T-helper 1 cell (primary cell): ENCODE measurements at places on chromosomes 11 and 22.

DNA sequence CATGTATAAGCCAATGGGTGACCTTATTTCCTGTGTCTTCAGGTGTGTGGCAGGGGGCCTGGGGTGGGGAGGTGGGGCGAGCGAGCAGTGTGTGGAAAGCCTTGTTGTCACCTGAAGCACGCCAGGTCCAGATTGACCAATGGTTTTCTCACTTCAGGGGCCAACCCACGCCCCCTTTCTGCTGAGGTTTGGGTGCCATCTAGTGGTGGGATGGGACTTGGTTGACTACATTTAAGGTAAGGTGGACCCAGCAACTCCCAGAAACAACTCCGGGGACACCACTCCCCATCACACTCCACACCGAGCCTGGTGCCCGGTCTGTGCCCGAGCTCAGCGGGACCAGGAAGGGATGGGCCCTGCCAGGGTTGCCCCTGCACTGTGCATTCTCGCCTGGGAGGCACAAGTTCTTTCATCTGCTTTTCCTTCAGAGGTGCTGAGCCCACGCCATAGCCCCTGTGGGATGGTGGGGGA is 40.0 kb downstream of the TPCN2 start:
- DNase-seq: no peak

DNA sequence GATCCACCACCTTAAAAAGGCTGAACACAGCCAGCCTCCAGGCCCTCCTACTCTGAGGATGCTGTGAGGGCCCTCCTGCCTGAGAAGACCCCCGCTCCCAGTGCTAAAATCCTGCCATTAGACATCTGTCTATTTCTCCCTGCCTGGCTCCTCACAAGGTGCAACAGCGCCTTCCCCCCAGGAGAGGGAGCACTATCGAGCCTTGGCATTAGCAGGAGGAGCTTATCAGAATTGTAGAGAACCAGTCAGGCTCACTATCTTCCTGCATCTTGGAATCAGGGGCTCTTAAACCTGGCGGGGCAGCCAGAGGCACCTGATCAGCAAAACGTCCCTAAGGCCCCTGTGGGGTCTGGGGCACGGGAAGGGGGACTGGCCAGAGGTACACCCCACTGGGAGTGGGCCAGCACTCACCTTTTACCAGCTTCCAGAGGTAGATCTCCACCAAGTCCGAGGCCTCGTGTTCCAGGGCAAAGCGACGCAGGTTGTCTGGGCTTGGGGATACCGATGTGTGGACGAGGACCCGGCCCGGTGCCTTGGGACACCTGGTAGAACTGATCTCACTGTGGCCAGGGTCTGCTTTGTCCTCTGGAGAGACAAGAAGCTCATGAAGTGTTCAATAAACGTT is 28.7 kb downstream of the CHRDL2 start:
- peak; percentile 41 for DNase-seq

DNA sequence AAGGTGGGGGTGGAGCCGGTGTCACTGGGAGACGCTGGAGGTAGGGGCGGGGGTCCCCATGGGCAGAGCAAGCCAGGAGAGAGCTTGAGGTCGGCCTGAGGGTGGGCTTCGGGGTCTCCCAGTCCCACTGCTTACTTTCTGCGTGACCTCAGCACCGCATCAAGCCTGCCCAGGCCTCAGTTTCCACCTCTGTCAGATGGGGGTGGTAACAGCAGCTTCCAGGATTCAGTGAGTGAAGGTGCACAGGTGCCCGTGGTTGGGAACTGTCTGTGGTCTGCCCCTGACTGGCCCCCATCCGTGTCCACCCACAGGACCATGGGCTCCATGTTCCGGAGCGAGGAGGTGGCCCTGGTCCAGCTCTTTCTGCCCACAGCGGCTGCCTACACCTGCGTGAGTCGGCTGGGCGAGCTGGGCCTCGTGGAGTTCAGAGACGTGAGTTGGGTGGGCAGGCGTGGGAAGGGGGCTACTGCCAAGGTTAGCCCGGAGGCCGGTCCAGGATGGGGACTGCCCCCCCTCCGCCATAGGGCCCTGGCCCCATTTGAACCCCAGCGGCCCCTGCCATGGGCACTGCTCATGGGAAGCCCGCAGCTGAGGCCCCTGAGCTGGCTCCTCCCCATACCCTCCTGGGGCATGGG is 2.2 kb downstream of the TCIRG1 start:
- no peak for DNase-seq

DNA sequence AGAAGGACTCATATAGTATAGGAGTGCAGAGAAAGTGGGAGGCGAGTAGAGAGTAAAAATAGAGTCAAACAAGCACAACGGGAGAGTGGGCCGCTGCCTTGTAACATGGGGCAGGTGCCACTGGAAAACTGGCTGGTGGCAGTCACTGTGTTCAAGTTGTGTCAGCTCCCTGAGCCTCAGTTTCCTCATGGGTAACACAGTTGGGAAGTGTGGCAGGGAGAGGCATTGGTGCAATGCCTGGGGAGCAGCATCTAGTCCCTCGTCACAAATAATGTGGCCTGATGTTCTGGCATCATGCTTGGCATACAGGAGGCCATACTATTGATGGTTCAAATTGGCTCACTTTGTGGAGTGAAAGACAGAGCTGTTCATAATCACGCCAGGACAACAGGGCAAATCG is 78.9 kb upstream of the SPON1 start:
- DNase-seq: no peak

GRCh38 chr22:41557401-41558240 is 3.2 kb upstream of the CSDC2 start:
- no peak for DNase-seq
